ENCODE measurements at places on chromosomes 5 and 9.

DNA sequence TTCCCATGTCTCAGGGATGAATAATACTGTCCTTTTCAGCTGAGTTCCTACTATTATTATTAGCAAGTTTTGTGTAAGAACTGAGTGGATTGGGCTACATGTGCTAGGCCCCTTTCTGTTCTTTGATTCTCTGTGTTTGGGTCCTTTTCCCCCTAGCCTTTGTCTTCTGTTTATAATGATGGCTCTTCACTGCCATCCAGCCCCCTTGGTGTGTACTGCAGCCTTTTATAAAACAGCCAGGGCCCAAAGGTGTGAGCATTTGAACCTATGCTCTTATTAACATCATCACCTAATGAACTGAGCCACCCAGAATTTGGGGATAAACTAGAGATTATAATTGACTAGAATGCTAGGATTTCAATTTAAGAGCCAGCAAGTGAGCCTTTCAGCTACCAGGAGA, 52.6 kb downstream of the PLAC8L1 start:
- DNase-seq = peak; percentile 41

- no peak for DNase-seq
Observed at GRCh38 chr5:89759802-89760201, 649.8 kb downstream of the CETN3 start.

DNA sequence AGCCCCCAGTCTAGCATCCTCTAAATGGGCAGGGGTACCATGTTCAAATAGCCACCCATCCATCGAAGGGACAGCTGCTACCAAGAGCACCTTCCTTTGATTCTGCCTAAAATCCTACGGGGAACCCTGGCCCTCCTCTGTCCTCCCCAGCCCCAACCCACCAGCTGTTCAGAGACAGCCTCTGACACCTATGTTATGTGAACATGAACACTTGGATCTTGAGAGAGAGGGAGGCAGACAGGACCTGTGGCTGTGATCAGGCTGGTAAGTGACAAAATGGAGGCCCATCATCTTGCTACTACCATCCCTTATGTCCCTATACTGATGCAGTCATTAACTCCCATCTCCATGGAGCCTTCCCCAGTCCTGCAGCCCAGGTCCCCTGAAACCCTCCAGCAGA, 8.2 kb downstream of the SLC23A1 start:
- DNase-seq = no peak

- DNase-seq = no peak
Observed at GRCh38 chr9:108842610-108843295, 13.0 kb downstream of the ACTL7B start.

DNA sequence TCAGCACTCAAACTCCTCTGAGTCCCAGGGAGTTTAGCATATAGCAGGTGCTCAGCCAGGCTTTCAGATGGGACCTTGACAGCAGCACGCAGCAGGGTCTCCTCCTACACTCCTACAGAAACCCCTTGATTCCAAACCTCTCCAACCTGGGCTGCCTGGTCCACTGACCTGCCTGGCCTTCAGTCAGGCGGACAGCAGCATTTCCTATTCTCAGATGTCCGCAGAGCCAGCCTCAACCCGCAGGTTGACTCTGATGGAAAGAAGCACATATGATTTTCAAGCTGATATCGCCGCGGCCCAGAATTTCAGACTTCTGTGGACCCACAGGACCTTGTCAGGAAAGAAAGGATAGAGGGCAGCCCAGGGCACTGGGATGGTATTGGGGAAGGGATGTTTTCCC, 5.3 kb upstream of the SLC25A48 start:
- no peak for DNase-seq

GRCh38 chr5:179153341-179153901, 93.2 kb downstream of the ZNF354C start:
- no peak for DNase-seq

DNA sequence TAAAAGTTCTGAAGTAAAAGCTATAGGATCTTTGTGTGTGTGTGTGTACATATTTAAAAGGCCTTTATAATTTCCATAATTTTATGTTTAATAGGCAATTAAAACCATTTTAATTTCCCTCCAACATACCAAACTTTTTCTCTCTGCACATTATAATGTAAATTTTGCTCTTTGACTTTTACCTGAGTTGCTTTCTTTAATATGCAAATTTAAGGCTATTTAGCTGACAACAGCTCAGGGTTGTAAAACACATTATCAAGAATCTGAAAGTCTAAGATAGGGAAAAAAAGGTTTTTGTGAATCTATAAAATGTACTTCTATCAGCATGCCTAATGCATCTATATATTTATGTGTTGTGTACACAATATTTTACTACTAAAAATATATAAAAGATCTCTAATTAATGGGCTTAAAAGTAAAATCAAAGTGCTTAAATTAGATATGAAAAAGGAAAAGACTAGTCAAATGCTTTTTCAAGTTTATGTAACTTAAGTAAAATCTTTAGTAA, 239.6 kb upstream of the RAI14 start:
- DNase-seq = no peak

GRCh38 chr9:127386981-127387380, 10.0 kb upstream of the SLC2A8 start:
- DNase-seq = no peak

- no peak for DNase-seq
Observed at GRCh38 chr5:128441165-128441564, 96.9 kb downstream of the FBN2 start.

- DNase-seq = no peak
Observed at GRCh38 chr9:127154390-127155191, 32.2 kb upstream of the ANGPTL2 start.

DNA sequence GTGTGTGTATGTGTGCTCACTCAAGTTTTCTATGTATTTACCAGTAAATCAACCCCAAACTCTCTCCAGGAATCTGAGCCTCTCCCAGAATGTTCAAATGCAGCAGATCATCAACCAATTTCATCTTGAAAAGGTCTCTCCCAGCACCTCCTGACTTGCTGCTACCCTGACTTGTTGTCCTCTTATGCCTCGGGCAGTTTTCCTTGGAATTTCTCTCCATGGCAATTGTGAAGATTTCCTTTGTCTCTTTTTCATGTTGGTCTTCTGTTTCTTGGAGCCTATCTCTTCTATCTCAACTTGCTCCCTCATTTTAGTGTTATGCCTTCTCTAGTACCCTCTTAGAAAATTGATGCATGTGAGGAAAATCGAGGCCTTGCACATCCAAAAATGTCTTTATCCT, 303.6 kb upstream of the KIF2A start:
- DNase-seq = no peak

- peak; percentile 54 for DNase-seq
Observed at GRCh38 chr5:32538031-32538547, 47.3 kb upstream of the SUB1 start.

- DNase-seq = no peak
Observed at GRCh38 chr9:100557053-100557452, 20.8 kb upstream of the CAVIN4 start.

DNA sequence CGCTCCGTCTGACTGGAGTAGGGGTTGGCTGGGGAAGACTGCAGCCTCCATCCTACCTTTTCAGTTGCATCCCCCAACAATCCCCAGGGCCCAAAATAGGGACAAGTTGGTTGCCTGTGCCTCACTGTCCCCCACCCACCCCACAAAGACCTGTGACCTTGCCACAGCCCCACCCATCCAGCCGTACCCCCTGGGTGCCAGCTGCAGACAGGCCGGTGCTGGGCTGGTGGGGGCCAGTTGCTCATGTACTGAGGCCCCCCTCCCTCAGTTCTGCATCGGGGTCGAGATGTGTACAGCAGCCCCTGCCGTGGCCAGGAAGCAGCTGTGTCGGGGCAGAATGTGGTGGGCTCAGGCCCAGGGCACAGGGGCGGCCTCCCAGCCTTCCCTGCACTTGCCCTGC, 374 bp downstream of the LCNL1 start:
- DNase-seq = no peak

GRCh38 chr5:74903165-74903787, 37.1 kb upstream of the FAM169A start:
- peak; percentile 83 for DNase-seq

GRCh38 chr5:168295574-168296201, 4.2 kb downstream of the WWC1 start:
- DNase-seq = peak; percentile 76

DNA sequence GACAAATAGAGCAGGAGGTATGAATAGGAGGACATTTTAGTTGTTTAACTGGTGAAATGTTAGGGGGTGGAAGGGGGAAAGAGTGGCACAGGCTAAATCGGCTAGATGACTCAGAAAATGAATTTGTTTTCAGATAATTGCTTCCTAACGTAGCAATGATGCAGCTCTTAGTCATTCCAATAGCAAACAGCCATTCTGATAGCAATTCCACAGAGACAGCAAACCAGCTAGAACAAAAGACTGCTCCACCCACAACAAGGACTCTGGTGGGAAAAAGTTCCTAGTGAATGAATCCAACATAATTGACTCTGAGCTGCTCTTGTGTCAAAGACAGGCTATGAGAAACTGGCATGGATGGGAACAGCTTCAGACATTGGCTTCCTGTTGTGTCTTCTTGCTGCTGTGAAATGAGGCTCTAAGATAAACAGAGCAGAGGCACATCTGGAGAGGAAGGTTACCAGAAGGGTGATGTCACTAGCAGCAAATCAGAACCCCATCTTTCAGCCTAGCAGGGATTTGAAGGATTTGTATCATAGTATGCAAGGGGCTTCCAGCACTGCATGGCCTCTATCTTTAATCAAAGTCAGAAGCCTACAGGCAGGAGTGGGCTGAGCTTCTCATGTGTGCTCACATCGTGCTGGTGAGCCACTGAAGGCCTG, 28.1 kb upstream of the F2RL1 start:
- DNase-seq = peak; percentile 92

- no peak for DNase-seq
Observed at GRCh38 chr9:110198357-110198756, 9.6 kb downstream of the C9orf152 start.

DNA sequence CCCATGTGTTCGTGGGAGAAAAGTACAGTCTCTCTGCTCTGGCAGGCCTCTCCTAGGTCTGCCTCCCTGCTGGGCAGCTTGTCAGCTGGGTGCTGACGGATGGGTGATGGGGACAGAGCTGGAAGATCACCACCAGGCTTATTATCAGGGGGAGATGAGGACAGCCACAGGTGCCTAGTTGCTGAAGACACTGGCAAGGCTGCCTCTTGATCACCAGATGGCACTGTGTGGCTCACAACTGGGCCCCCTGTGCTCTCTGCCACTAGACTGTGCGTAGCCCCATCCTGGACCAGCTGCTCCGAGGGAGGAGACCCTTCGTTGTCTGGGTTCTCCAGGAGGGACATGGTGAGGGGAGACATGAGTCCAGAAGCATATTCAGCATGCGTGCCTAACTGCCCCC, 73.0 kb downstream of the KIF24 start:
- no peak for DNase-seq

- no peak for DNase-seq
Observed at GRCh38 chr5:81785322-81785721, 34.4 kb upstream of the SSBP2 start.

DNA sequence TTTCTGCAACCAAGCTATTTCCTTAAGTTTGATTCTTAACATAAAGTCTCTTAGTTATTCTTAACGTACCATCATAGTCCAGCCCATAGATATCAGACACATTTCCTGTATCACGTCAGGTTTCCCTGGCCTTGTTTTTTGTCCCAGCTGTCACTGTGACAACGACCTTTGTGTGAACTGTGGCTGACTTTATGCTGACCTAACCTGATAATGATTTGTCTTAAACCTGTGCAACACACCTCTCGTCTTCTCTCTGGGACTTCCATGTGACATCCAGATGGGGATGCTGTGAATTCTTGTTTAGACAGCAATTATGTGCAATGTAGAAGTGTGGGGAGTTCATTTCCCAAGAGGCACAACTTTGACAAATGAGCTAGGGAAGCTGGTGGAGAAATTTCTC, 662.8 kb downstream of the PTPRD start:
- DNase-seq = no peak

DNA sequence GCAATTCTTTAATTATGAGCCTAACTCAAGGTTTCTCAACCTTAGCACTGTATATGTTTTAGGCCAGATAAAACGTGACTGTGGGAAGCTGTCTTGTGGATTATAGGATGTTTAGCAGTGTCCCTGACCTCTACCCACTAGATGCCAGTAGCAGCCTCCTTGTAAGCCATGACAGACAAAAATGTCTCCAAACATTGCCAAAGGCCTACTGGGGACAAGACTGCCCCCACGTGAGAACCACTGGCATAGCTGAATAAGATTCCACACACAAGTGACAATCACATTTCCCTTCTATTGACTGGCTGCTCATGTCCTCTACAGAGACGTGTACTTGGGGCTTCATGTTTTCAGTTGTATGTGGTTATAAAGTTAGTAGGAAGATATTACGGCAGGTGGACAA, 55.4 kb downstream of the GOLM1 start:
- DNase-seq = no peak

- DNase-seq = peak; percentile 53
Observed at GRCh38 chr9:133144142-133144903, 19.4 kb downstream of the GBGT1 start.

- DNase-seq = peak; percentile 56
Observed at GRCh38 chr5:147887930-147888329, 9.4 kb downstream of the SCGB3A2 start.

GRCh38 chr5:5318426-5319190, 103.9 kb upstream of the ICE1 start:
- DNase-seq = no peak

GRCh38 chr5:10792336-10792735, 31.3 kb upstream of the DAP start:
- no peak for DNase-seq

- no peak for DNase-seq
Observed at GRCh38 chr5:88583471-88583870, 299.5 kb downstream of the MEF2C start.

GRCh38 chr9:95277509-95277908, 40.0 kb downstream of the FANCC start:
- DNase-seq = no peak

DNA sequence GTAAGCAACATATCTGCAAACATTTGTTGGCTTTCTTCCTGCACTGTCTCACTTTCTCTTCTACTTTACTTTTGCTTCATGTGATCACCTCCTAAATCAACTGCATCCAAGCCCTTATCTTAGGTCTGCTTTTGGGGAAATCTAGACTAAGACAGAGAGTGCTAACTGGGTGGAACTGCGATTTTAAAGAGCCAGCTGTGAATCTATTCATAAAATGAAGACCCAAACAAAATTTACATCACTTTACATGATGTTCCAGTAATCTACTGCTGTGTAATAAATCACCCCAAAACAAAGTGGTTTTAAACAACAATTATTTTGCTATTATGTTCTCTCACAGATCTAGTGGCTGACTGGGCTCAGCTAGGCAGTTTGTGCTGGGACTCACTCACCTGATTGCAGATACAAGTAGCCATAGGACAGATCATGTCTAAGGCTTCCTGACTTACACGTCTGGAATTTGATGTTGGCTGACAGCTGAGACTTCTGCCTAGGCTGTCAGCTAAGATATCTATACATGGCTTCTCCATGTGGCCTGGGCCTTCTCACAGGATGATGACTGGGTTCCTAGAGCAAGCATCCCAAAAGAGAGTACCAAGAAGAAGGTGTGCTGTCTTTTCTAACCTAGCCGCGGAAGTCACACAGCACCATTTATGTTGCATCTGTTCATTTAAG, 145.1 kb upstream of the TBCA start:
- no peak for DNase-seq

- no peak for DNase-seq
Observed at GRCh38 chr9:81598123-81598497, 91.2 kb downstream of the TLE1 start.
